Progenitor cell of endocrine pancreas (in vitro differentiated cells): ENCODE measurements at places on chromosomes 3 and 15. TPM values are rescaled to one million over a fixed set of nuclear protein-coding genes. Genes with fewer than 3 reads are reported as not detected.

CATSPER2 gene
- total RNA-seq: 7.7 and 10.7 TPM in 2 replicates

SOX14 gene
- not detected in 2 replicates for total RNA-seq

BCL6 gene
- total RNA-seq: 21.3 and 22.8 TPM in 2 replicates

GATA2 gene
- total RNA-seq: 1.7 and 1.9 TPM in 2 replicates

SUSD5 gene
- 1.1 and 1.8 TPM in 2 replicates for total RNA-seq
